ENCODE measurements at places on chromosomes 2 and 18.

DNA sequence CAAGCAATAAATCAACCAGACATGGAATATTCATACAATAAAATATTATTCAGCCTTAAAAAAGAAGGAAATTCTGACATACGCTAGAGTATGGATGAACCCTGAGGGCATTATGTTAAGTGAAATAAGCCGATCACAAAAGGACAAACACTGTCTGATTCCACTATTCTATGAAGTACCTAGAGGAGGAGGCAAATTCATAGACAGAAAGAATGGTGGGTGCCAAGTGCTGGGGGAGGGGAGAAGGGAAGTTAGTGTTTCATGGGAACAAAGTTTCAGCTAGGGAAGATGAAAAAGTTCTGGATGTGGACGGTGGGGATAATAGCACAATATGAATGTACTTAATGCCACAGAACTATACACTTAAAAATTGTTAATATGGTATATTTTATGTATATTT lies 19.8 kb downstream of the SMAD7 start:
- DNase-seq, result no peak

GRCh38 chr2:74441690-74442482 lies at the start of gene RTKN:
RTKN (minus strand) TSS chr2:74441937; CDS start chr2:74441816, 121 bp downstream.
- no peak for DNase-seq

DNA sequence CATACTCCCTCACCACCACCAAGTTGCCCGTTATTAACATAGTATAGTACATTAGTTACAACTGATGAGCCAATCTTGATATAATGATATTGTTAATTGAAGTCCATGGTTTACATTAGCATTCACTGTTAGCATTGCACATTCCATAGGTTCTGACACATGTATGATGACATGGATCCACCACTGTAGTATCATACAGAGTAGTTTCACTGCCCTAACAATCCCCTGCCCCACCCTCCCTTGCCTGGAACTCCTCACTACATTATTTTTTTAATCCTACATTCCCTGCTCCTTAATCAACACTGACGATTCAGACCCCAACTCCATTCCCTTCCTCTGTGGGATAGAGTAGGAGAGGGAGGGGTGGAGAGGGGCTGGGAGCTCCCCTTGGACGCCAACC lies 20.2 kb upstream of the ST3GAL5 start:
- DNase-seq, result no peak

- DNase-seq, result no peak
Observed at GRCh38 chr2:101989740-101990460, 1.9 kb upstream of the IL1R2 start.

DNA sequence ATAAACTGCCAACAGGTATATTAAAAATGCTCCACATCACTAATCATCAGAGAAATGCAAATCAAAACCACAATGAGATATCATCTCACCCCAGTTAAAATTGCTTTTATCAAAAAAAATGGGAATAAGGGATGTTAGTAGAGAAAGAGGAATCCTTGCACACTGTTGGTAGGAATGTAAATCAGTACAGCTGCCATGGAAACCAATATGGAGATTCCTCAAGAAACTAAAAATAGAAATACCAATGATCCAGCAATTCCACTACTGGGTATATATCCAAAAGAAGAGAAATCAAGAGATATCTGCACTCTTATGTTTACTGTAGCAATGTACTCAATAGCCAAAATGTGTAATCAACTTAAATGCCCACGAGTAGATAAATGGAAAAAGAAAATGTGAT lies 40.6 kb downstream of the ZRANB3 start:
- no peak for DNase-seq

GRCh38 chr2:28082131-28082530 lies 191.6 kb downstream of the BABAM2 start:
- DNase-seq, result no peak

DNA sequence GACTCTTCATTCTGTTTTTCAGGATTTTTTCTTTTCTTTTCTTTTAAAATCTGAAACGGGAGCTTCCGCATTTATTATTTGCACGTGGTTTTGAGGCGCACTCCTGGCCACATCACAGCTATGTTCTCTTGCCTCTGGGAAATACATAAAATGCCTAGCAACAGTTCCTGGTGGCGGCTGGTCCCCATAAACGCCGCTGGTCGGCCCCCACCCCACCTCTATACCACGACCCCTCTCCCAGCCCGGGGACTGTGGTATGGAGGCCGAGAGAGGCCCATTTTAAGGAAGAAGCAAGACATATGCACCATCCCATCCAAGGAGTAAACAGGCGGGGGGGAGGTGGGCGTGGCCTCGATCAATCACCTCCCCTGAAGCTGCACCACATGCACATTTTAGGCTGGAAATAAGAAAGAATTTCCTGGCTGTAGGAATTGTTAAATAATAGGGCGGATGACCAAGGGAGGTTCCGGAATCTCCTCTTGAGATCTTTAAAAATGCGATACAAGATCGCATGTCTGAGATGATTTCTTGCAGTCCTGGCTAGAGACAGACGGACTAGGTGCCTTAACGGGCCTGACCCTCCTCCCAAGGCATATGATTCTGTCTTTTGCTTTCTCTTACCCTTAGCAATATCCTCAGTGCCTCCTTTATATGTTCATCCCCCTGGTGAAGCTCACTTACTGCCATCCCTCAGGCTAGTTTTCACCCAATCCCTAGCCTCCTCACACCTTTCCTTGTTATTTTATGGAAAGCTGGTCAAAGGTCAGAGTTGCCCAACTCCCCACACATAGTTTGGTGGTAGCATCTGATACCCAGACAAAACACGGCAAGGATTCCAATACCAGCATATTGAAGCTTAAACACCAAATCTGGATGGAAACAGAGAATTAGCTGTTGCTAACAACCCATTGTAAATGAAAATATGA lies 82.4 kb downstream of the BCL2 start:
- DNase-seq, result no peak

DNA sequence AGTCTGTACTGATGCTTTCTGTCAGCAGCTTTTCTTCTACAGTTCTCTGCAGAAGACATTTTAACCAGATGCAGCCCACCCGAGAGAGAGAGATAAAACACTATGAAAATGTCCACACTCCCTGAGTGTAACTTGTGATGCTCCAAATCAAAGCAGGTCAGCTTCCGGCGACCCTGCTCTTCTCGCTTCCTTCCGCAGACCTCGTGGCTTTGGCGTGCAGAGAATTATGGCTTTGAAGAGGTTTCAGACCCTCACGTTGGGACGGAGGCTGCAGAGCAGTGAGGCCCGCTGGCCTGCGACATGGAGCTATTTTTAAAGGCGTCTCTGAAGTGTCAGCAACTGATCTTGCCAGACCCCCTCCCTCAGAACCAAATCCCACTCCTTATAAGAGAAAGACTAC lies 41.8 kb downstream of the TMEM163 start:
- DNase-seq, result no peak

DNA sequence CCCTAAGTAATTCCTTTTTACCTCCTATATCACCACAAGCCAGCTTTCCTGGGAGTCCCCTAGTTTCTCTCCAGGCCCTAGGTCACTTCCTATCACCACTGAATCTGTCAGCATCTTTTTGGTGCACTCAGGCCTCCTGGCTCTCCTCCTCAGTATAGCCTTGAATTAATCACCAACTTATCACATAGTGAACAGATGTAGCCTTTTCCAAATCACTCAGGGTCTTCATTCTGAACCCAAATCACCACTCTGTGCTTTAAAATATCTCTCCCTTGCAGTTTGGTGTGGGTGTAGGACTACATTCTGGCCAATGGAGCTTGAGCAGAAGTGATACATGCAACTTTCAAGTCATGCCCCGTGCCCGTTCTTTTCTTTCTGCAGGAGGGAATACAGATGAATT lies 29.6 kb upstream of the ATP8B1 start:
- DNase-seq, result no peak

- DNase-seq, result no peak
Observed at GRCh38 chr2:69641471-69641870, 2.1 kb downstream of the AAK1 start.

GRCh38 chr18:38427736-38428135 lies 862.1 kb upstream of the CELF4 start:
- DNase-seq, result no peak

DNA sequence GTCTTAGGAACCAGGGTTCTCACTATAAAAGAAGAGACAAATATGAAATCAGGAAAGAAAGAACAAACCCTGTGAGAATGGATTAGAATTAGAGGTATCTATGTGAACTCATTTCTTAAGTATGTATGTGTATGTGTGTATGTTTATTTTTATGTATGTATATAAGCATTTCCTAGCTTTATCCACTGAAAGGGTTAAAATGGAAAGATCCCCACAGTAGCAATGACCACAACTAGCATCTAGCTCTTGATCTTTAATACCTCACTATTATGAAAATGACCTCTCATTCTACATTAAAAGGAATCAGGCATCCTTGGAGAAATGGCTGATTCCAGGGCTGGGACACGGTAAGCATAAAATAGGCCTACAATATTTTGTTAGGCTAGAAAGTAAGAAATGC lies 31.6 kb downstream of the RTN4 start:
- DNase-seq, result no peak

- no peak for DNase-seq
Observed at GRCh38 chr2:97095661-97096060, 979 bp upstream of the FAHD2B start.

DNA sequence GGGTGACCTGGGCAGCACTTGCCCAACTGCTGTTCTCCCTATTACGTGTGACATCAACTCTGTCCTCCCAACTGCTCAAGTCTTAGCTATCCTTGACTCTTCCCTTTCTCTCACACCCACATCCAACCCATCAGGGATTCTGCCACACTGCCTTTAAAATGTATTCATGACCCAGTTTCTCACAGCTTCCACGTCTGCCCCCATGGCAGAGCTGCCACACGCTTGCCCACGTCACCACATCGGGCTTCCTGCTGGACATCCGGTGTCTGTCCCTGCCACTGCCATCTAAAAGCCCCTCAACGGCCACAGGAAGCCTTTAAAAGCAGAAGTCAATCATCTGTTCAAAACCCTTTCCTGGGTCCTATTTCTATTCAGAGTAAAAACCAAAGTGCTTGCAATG lies 233.1 kb upstream of the POU3F3 start:
- no peak for DNase-seq

DNA sequence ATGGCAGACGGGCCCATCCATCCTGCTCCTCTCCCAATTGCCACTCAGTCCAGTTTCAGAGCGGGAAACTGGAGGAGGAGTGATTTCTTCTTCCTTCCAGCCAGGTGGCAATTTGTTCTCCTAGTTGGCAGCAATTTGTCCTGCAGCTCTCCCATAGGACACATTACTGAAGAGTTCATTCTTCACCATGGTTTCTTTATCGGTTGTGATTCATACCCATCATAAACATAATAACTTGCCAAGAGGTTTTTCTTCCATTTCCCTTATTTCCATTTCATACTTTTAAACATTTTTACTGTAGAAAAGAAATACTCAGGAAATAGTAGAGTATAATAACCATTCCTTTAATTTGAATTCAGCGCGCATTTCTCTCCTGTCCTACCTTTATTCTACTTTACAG lies 377.9 kb upstream of the RAB12 start:
- no peak for DNase-seq

DNA sequence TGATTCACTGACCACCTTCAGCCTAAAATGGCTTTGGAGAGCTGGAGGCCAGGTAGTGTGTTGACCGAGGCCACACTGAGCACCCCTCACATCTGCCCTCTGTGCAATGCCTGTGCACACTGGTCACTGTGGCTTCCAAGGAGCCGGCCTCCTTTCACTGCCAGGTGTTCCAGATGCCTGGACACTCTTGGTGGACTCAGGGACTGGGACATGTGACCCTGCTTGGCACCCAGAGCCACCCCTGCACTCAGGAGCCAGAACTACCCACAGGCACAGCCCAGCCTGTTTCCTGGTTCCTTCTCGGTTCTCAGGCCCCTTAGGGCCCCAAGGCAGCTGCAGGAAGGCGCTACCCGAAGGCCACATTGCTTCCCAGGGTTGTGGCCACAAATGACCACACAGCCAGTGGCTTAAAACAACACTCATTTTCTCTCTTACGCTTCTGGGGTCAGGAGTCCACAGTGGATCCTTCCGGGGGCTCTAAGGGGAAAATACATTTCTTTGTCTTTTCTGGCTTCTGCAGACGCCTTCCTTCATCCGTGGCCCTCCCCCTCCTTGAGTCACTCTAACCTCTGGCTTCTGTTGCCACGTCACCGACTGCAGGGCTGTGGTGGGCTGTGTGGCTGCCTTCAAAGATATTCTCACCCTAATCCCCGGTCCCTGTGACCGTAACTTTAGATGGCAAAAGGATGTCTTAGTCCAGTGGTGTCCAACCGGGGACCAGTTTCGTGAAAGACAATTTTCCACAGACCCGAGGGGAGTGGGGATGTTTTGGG lies 78.6 kb downstream of the ASB1 start:
- DNase-seq, result peak; percentile 14

DNA sequence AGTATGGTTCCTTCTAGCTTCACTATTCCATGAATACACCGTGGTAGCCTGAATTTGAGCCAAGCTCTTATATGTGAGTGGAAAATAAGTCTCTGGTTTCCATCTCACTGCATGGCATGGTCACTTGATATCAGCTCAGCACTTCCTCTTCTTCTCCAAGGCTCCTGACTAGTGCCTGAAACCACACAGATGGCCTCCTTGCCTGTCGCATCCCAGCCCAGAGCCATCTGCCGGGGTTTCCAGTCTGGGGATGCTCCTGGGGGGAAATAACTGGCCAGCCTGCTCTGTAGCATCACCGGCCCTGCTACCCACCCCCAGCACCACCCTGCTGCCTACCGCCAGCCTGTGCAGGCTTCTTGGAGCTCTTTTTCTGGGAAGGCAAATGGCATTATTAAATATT lies 7.7 kb upstream of the MARCHF4 start:
- DNase-seq, result no peak

- DNase-seq, result no peak
Observed at GRCh38 chr2:166768393-166769123, 119.7 kb upstream of the XIRP2 start.

GRCh38 chr2:42762823-42763804 lies 821 bp downstream of the OXER1 start:
- DNase-seq, result no peak

- no peak for DNase-seq
Observed at GRCh38 chr2:17422061-17422460, 96.2 kb downstream of the RAD51AP2 start.

DNA sequence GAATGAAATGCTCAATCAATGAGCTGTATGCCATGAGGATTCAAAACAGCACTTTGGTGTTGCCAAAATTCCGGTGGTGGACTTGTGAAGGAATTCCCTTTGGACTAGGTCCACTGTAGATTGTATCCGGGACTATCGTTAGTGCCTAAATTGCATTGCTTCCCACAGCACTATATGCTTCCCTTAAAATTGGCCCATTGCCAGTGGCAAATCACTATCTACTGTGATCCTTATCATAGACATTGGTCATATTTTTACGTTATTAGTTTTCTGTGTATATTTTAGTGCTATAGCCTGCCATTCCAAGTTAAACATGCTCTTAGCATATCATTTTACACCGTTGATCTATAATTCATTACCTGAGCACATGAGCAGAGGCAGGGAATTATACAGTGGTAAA lies 1.7 kb downstream of the PJVK start:
- DNase-seq, result no peak

- DNase-seq, result no peak
Observed at GRCh38 chr2:75288760-75289159, 89.4 kb upstream of the TACR1 start.

All from stimulated activated CD8-positive, alpha-beta memory T cell treated with anti-CD3 and anti-CD28 coated beads, Interleukin-12 subunit alpha, Interleukin-12 subunit beta, amount 100 ng/mL, for 4 hours (primary cell).